Type B pancreatic cell (in vitro differentiated cells): ENCODE measurements at places on chromosomes 6 and 20.

GRCh38 chr6:138296381-138296780 is 78.1 kb upstream of the PBOV1 start:
- no peak for DNase-seq

DNA sequence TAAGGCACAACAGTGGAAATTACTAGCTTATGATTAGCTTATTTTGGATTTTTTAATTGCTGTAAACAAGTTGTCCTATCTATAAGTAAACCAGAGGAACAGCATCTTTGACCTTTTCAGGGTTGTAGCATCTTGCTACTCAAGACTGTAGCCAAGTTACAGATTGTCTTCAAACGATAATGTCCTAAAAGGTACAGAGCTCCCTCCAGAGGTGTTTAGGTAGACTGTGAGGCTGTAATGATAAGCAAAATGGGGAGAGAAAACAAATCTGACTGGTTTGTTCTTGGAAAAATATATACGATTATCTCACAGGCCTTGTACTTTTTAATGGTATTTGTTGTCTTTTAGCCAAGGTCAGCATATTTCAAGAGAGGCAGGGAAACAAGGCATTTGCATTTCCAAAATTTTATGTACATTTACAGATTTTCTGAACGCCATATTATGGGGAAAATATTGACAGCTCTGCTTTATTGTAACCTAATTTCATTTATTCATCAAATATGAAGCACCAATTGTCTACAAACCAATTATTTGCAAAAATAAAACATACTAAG is 273.4 kb downstream of the MEI4 start:
- no peak for DNase-seq

GRCh38 chr6:169302716-169303115 is 49.1 kb upstream of the THBS2 start:
- DNase-seq, result no peak

DNA sequence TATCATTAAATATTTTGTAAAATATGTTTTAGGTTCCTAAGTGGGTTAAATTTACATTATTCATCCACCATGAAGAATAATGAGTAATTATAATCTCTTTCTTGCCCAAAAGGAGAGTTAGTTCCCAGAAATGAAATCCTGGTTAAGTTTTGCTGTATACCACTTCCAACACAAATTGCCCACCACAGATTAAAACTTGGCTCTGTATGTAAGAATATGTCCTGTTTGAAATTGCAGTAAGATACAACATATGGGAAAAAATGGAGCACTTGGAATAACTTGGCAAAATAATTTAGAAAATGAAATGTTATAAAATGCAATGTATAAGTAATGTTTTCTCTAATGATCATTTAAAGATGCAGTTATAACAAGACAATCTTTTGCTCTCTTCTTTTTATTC is 64.3 kb upstream of the GJE1 start:
- no peak for DNase-seq

DNA sequence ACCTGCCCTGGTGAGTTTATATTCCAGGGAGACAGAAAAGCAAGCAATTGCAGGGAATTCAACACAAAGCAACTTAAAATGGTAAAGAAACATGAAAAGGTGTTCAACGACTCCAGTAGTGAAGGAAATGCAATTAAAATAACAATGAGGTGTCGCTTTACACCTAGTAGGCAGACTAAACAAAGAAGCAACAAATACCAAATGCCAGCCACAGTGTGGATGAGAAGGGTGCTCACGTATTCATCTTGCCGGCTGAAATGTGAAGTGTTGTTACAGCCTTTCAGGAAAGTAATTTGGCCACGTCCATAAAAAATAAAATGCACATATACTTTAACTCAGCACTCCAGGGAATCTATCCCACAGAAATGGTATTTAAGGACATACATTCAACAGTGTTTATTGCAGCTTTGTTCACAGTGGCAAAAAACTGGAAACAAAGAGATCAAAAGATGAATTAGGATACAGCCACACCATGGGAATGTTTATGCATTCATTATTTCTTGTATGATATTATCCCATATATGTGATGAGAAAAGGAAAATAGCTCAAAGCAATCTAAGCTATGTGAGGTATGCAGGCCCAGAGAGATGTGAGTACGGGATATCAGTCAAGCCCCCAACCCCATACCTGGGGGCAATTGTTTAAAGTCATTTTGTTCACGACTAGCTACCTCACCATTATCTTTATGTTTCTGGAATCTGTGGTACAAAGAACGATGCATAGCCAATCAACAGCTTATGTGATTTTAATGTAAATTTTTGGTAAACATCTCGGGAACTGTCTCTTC is 266.0 kb upstream of the SOX4 start:
- no peak for DNase-seq

DNA sequence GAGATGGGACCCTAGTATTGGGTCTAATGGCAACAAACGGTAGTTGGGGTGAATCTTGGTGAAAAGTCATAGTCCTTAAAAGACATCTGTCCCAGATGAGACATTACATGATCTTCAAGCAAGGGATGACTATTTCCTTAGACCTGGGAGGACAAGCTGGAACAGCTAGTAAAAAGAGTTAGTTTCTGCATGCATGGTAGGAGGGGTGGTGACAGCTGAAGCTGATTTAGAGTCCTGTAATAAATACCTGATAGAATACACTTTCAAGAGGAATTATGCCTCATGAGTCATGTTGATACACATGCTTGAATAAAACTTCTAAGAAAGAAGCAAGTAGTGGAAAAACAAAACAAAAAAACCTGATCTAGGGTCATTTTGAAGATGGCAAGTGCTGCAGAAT is 247.4 kb downstream of the CD109 start:
- DNase-seq, result no peak
